Muscle of arm (tissue), 14 donors: ENCODE measurements at places on chromosomes 13 and 19.

DNA sequence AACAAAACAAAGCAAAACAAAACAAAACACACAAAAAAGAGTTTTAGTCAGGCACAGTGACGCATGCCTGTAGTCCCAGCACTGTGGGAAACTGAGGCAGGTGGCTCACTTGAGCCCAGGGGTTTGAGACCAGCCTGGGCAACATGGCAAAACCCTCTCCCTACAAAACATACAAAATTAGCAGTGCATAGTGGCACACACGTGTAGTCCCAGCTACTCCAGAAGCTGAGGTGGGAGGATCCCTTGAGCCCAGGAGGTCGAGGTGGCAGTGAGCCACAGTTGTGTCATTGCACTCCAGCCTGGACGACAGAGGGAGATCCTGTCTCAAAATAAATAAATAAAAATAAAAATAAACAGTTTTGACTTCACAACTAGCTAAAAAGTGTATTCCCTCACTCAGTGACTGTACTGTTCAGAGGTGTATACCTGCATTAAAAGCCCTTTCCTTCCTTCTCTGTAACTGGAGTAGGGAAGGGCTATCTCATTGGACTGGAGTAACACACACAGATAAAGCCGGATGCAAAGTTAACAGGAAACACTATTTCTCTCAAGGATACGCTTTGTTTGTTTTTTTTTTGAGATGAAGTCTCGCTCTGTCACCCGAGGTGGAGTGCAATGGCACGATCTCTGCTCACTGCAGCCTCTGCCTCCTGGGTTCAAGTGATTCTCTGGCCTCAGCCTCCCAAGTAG, 3.7 kb upstream of the BAX start:
- DNase-seq: no peak

- DNase-seq: no peak
Measured at GRCh38 chr19:48760504-48761205, 5.3 kb downstream of the FGF21 start.

- no peak for DNase-seq
Measured at GRCh38 chr19:50741179-50741933, 18.2 kb downstream of the CLEC11A start.

GRCh38 chr13:74024856-74025255, 109.3 kb downstream of the KLF12 start:
- no peak for DNase-seq

- no peak for DNase-seq
Measured at GRCh38 chr19:49400029-49400428, 12.0 kb downstream of the KASH5 start.

GRCh38 chr13:57946361-57946760, 314.8 kb downstream of the PCDH17 start:
- DNase-seq: no peak

DNA sequence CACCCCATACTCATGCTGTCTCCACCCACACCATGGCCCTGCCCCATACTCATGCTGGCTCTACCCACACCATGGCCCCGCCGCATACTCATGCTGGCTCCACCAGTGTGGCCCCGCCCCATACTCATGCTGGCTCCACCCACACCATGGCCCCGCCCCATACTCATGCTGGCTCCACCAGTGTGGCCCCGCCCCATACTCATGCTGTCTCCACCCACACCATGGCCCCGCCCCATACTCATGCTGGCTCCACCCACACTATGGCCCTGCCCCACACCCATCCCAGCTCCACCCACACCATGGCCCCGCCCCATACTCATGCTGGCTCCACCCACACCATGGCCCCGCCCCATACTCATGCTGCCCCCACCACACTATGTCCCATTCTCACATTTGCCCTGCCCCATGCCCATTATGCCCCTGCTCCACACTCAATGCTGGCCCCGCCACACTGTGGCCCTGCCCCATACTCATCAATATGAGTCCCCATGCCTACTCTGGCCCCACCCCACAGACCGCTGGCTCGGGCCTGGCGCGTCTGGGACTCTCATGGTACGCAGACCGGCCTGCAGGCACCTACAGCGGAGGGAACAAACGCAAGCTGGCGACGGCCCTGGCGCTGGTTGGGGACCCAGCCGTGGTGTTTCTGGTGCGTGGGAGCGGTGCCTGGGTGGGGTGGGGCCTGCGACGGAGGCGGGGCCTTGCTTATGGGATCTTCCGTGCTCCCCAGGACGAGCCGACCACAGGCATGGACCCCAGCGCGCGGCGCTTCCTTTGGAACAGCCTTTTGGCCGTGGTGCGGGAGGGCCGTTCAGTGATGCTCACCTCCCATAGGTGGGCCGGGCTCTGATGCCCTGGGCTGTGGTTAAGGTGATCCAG, 3.7 kb upstream of the ARHGAP45 start:
- DNase-seq: no peak

DNA sequence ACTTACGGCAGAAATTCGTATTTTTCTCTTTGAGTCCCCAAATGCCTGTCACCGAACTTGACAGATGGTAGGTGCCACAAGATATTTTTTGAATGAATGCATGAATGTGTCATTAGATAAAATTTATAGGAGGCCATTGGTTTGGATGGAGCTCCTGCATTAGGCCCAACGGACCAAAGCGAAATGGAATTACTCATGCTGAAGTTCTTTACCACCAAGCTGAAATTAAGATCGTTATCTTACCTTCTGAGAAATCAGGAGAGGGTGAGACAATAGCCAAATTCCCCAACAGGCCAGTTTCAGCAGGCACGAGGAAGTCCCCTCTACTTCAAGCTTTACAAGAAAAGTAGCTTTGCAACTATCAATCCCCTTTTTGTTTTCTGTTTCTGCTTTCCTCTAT, 452.5 kb upstream of the ARGLU1 start:
- DNase-seq: no peak

DNA sequence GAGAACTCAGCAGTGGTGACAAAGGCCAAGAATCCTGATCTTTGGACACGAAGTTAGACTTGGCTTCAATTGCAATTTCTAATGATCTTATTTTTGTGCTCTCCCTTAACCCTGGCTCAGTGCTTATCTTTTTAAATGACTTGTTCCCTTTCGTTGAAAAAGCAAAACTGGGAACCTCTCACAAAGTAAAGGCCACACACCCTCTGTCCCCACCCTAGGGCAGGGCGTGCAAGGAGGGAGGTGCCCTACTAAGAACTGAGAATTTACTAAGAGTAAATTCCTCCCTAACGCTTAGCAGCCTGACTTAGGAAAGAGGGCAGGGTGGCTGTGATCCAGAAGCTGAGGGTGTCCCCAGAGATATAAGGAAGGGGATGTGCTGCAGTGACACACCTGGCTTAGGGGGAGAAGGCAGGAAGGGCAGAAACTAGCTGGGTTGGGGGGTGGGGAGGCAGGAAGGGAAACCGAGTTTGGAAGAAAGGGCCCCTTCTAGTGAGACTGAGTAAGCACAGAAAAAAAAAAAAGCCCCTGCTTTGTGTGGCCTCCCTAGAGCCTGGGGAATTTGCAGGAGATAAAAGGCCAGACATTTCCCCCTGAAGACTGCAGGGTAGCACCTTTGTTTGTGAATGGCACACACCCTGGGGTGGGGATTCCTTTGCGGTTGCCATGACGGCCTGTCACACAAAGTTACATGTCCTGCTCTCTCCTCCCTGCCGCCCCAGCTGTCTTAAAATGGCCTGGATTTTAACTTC, 435.1 kb downstream of the EFNB2 start:
- DNase-seq: peak; percentile 12

- DNase-seq: no peak
Measured at GRCh38 chr13:45132369-45133064, 12.2 kb downstream of the GTF2F2 start.

- no peak for DNase-seq
Measured at GRCh38 chr19:56736571-56736970, 65.0 kb upstream of the ZNF835 start.

DNA sequence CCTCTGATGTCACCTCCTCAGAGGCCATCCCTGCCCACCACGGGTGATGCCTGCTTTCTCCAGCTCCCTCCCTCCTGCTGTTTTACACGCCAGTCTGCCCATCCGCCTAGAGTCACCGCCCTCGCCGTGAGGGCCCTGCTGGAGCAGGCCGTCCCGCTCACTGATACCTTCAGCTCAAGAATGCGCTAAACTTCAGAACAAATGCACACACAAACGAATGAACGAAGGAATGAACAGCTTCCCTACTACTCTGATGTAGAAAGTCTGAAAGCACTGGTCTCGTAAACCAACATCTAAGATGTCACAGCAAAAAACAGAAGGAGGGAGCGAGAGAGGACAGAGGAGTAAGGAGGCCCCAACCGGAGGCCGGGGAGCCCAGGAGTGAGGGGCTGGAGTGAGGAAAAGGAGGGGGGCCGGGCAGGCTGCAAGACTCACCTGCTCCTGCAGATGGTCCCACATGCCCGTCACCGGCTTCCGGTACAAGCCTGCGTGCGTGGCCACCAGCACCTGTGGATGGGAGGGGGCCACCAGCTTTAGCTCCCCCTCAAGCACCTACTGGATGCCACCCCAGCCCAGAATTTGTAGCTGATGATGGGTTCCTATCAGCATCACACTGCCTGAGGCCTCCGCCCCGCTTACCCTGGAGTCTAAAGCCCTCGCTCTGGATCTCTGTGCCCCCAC, 4.0 kb downstream of the PNKP start:
- no peak for DNase-seq

- no peak for DNase-seq
Measured at GRCh38 chr13:24083722-24084421, 76.6 kb upstream of the SPATA13 start.

DNA sequence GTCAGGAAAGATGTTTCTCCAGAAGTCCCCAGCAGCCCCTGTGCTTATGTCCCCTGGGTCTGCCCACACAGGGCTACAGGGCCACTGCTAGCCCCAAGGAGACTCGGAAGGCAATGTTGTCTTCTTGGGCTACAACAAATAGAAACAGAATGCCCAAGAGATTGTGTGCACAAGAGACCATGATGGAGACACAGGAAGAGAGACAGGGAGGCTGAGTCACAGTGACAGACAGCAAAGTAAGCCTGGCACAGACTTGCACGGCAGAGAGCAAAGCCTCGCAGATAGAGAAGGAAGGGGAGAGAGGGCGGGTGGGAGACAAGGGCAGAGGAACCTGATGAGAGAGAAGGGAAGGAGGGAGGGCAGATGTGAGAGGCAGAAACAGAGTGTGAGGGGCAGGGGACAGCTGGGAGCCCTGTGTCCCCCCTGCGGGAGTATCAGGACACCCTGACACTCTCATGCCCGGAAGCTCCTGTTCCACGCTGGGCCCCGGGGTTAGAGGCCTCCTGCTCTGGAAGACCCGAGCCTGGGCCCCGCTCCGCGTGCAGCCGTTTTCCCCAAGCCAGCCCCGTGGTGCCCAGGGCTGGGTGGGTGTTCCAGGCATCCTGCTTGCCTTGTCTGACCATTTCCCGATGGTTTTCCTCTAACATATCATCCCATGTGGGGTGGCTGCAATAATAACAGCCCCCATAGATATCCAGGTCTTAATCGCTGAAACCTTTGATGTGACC, 2.7 kb upstream of the PLA2G4C start:
- DNase-seq: no peak

DNA sequence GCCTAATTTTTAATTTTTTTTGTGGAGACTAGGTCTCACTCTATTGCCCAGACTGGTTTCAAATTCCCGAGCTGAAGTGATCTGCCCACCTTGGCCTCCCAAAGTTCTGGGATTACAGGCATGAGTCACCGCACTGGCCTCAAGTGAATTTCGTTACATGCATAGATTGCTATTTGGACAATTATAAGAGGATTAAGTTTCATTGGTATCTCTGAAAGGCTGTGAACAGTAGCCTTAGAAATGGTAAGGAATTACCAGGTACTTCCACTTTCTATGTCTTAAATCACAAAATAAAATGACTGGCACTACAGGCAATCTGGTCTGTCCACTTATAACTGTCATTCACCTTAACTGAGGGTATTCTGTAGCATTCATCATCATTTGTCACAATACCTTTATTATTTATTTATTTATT, 2.9 kb upstream of the CCDC9 start:
- no peak for DNase-seq

- DNase-seq: no peak
Measured at GRCh38 chr19:36059180-36059910, 4.6 kb downstream of the WDR62 start.

DNA sequence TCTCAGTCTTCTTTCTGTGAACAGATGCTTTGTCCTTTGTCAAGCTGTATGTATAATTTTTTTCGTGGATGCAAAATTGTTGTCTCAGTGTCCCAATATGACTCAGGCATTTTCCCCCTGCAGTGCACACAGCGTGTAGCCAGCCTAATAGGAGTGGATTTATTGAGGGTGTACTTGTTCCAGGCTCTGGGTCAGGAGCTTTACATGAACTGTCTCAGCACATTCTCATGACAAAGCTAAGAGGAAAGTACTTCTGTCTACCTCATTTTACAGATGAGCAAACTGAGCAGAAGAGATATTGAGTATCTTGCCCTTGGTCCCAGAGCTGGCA, 50.8 kb downstream of the STK24 start:
- no peak for DNase-seq

- DNase-seq: no peak
Measured at GRCh38 chr19:45368737-45369340, 1.5 kb downstream of the ERCC2 start.

DNA sequence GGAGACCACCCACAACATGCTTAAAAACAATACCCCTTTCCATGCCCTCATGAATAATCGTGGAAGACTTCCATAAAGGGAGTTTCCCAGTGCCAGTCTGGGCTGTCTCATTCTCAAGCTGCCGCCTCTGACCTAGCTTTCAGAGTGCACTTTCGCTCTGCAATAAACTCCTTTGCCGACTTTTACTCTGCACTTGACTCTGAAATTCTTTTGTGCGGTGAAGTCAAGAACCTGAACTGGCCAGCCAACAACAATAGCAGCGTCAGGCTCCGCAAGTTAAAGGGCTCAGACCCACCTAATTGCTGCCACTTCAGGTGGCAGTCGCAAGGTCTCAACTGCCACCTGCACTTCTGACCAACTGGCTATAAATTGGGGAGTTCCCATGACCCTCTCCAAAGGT, 10.3 kb upstream of the LEUTX start:
- DNase-seq: no peak

GRCh38 chr13:50144246-50145160, 129.3 kb downstream of the KCNRG start:
- no peak for DNase-seq

- peak; percentile 12 for DNase-seq
Measured at GRCh38 chr13:90793261-90793820, 554.1 kb upstream of the MIR17HG start.

DNA sequence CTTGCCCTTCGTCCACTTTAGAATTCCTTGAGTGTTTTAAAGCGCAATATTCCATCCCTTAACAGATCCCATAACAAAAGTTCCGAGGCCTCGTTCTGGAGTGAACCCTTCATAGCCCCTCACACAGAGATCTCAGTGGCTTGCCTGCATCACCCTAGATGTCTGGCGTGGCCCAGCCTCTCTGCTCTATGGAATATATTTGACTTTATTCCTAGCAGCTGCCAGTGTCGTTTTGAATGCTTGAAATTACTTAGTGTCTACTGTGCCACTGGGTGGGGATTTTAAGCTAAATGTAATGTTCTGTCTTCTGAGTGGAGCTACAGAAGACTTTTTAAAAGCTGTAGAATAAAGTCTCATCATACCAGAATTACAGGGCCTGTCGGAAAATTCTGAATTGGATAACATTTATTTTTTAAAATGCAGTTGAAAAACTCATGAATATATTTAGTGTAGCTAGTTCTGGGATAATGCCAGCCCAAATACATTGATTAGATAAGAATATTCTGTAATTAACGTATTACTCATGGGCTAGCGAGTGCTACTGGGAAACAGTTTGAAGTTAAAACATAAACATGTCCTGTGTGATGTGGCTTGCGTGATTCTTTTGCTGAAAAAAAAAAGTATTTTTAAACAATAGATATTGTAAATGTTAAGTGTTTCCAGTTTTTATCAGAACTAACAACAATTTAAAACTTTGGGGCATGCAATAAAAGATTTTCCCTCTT, 111.8 kb downstream of the ESD start:
- DNase-seq: no peak
